ENCODE measurements at places on chromosomes 11 and 22. TPM values are rescaled to one million over a fixed set of nuclear protein-coding genes. Genes with fewer than 3 reads are reported as not detected.

DNA sequence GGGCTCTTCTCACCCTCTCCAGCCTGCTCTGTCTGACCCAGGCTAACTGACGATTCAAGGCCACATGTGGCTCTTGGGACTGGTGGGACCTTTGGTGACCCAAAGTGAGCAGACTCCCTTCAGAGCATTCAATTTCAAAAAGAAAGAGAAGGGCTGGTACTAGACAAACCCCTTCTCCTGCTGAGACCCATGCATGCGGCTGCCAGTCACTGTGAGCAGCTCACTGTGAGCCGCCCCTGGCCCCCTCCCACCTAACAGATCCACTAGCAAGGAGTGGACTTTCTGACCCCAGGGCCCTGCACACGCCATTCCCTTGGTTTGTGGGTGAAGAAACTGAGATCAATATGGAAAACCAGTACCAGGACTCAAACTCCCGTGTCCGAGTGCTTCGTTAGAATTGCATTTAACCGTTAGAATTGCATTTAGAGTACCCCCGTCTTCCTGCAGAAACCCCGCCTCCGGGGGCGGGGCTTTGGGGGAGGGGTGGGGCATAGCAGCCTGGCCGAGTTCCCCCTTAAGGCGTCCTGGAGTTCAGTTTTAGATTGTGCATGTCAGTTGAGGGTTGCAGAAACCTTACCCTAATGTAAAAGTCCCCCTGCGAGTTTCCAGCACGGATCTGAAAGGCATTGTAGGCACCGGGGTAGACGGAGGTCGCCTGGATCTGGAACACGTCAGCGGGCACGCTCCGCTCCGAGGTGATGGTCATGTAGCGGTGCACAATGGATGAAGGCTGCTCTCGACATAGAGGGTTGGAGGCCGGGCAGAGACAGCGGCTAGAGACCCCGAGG lies 5.1 kb downstream of the EFEMP2 start:
- DNase-seq = peak; percentile 56

The DNAJB7 gene
- not detected for polyA plus RNA-seq

DNA sequence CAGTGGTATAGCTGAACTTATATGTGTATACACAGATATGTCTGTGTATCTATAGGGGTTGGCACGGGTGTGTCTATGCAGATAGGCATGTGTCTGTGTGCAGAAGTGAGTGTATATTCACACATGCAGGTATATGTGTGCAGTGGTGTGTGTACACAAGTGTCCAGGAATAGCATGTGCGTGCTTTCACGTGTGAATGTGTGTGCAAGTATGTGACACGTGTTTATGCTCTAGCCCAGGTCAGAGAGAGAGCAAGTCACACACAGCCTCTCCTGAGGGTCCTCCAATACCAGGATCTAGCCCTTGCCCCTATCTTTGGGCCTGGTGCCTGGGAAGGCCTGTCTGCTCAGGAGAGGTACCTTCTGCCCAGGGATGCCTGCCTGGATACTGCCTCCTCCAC lies 26.3 kb downstream of the PDE2A start:
- DNase-seq = no peak

The BRSK2 gene
- 43.6 TPM for polyA plus RNA-seq

DNA sequence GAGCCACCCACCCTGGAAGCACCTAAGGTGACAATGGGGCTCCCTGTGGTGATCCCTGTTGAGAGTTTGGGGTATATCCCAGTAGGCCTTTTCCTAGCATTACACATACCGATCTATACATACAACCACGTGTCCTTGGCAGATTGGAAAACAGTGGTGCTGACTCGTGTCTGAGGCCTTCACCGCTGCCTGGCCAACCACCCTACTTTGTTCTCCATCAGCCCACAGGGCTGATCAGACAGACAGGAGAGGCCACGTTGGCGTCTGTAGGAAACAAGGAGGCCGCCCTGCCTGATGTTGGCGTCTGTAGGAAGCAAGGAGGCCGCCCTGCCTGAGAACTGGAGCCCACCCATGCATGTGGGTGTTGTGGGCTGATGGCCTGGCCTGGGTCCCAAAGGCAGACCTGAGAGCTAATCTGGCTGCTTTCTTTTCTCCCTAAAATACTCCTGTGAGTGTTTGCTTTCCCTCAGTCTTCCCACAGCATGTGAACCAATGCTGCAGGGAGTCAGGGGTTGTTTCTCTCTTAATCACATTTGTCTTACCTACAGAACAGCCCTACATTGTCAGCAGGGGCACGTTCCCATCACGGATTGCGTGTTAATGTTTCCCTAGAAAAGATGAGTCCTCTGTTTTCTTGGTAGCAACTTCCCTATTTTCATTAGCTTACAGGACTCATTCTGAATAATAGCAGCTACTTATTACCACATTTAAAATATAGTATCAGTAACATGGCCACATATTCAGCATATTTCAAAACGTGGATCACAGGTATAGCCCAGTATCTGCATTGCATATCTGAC lies 57.2 kb downstream of the SBF1 start:
- no peak for DNase-seq

The OR10D3 gene
- not detected for polyA plus RNA-seq

- DNase-seq = no peak
Observed at GRCh38 chr22:20115691-20116375, at the start of gene RANBP1. Gene RANBP1, plus strand, starts transcription at chr22:20116104. Its CDS starts 81 bp downstream, at chr22:20116185.

- no peak for DNase-seq
Observed at GRCh38 chr11:995044-995751, 41.3 kb downstream of the MUC6 start.

- DNase-seq = no peak
Observed at GRCh38 chr11:122872046-122872445, 10.5 kb upstream of the JHY start.

DNA sequence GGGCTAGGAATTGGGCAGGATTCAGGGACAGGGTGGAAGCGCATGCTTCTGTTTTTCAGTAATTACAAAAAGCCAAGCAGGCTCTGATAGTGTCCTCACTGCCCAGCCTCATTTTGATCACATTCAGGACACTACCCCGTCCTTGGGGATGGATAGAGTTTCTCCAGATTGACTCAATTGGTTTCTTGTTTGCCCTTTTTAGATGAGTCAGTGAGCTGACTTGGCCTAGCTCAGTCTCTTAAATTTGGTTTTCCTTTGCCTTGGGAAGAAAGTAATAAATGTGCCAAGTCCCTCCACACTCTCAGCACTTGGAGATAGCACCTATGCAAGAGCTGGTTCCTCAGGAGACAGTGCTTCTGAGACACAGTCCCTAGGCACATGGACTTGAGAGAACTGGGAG lies 25.5 kb downstream of the DKK3 start:
- no peak for DNase-seq
